ENCODE measurements at places on chromosomes 3 and 15.

- no peak for DNase-seq
Measured at GRCh38 chr3:178743297-178743696, 207.1 kb downstream of the KCNMB2 start.

DNA sequence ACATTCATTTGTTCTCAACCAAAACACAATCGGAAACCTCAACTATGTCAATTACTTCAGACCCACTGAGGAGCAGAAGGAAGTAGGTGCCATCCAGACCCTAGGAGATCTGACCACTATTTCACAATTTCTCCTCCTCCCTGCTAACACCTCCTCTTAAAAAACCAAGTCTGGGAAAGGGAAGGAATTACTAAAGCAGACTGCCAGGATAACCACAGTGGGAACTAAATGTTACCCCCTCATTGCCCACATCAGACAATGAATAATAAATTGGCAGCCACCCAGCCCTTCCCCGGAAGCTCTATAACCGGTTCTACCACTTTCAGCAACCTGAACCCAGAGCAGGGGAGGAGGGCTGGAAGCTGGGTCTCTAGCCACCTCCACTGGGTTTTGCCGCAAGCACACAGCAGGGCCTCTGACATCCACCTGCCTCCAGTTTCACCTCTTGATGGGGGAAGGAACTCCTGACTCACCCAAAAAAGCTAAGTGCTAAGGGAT is 17.6 kb downstream of the C15orf62 start:
- no peak for DNase-seq

- DNase-seq, result no peak
Measured at GRCh38 chr3:60434950-60435349, 816.3 kb downstream of the FHIT start.

DNA sequence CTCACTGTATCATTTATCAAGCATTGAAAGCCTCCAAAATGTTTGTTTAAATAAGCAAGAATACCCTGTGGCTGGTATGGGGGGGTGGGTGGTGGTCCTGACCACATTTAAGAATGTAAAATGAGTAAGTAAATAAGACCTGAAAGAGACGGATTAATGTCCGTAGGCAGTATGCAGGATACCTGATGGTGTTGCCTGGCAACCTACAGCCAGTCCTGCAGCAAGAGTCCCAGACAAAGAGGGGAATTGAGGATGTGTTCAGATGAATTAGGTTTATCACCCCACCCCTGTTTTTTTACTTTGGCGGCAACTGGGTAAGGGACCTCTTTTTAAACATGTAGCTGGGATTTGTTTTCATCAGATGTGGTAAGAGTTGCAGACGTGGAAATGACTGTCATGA is 99.8 kb upstream of the BFSP2 start:
- no peak for DNase-seq

DNA sequence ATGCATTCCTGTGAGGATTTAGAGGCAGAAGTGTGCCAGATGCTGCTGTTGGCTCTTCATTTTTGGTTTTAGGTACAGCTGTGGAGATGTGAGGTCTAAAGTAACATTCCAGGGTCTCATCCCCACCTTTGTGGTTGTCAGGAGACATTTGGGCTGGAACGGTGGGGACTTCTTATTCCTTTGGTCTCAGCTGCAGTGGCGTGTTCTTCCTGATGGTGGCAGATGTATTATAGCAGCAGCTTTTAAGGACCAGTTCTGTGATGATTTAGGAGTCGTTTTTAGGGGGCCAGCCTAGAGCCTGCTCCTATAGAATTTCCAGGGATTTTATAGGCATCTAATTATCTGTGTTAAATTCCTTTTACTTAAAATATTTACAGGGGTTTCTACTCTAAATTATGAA is 221.0 kb upstream of the EOMES start:
- no peak for DNase-seq

GRCh38 chr3:153138276-153139210 is 23.5 kb upstream of the RAP2B start:
- no peak for DNase-seq

DNA sequence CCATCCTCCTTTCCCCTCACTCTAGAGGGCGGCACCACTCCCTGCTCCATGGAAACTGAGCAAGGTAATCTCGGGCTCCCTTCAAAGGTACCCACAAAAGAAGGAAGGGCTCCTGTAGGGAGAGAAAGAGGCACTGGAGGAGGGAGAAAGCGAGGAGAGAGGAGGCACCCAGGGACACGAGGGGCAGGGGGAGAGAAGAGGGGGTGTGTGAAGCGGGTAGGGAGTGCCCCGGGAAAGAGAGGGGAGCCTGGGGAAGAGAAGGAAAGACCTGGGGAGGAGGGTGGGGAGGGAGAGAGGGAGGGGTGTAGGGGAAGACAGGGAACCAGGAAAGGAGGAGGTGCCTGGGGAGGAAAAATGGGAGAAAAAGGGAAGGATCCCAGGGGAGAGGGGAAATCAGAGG is 523 bp downstream of the VILL start:
- DNase-seq, result no peak

DNA sequence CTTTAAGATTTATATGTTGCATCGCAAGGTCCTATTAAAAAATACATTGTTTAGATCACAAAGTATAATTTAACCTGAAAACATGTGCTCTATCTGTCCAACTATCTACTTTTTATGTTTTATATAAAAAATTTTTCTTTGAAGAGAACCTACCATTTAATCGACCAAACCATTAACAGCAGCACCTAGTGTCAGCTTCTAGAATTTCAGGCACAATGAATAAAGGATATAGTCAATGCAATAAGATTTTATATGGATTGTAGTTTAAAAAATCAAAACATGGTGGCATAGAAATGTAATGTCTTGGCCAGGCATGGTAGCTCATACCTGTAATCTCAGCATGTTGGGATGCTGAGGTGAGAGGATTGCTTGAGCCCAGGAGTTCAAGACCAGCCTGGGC is 313.7 kb downstream of the GAP43 start:
- no peak for DNase-seq

- DNase-seq, result no peak
Measured at GRCh38 chr15:76533060-76533820, 196.7 kb downstream of the ISL2 start.
